ENCODE measurements at places on chromosomes 5 and 9.
A peak's percentile ranks its signal among the peaks of the same experiment; 100 is the strongest.

DNA sequence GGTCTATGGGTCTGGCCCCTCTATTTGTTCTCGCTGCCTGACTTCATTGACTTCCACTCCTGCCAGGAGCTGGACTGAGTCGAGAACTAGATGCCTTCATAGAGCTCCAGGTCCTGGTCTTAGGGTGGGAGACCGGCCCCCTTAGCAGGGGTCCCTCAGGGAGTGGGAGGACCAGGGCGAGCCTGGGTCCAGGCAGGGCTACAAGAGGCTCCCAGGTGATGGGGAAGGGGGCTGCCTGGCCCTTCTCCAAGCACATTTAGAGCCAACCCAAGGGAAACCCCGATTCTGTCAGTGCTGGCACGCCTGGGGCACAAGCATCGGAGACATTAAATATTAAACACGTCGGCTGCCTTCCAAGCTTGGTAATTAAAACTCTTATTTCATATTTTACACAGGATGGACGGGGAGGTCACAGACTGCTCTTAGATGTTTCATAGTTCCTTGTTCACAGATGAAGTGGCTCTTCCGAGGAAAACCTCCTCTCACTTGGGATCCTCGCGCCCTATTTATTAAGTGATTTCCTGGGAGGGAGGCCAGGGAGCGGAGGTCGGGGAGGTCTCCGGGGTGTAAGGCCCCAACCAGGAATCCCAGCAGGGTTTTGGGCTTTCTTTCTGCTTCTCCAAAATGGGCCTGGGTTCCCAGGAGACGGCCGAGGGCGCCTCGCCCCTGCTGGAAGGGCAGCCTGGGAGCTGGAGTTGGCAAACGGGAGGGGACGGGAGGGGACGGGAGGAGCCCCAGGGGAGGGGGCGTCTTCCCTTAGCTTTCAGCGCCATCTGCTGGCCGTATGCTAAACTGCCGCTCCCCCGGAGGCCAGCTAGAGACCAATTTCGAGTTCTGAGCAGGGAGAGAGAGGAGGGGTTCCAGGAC lies 23.4 kb upstream of the ZBTB43 start:
- DNase-seq = peak; percentile 54

GRCh38 chr5:85998656-85999055 lies 619.1 kb upstream of the COX7C start:
- DNase-seq = no peak

- DNase-seq = no peak
Measured at GRCh38 chr5:143471666-143472464, 68.4 kb upstream of the NR3C1 start.

DNA sequence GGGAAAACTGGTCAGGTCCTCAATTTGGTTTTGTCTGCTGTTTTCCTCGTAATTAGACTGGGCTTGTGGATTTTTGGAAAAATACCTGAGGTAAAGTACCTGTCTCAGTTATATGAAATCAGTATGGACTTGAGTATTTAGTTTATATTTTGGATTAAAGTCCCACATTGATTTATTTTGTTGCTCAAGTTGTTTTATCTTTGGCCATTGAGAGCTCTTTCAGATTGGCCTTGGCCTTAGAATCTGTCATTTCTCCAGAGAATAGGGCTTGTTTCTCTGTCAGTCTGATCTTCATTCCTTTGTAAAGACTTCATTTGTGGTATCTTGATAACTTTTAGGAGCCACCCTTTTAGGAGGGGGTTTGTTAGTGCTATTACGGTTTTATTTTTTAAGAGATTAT lies 21.2 kb downstream of the UBAP1 start:
- no peak for DNase-seq

GRCh38 chr5:78843436-78843835 lies 141.7 kb downstream of the ARSB start:
- DNase-seq = no peak

- no peak for DNase-seq
Measured at GRCh38 chr5:74401946-74402320, 238.6 kb downstream of the ENC1 start.

- no peak for DNase-seq
Measured at GRCh38 chr5:173718469-173718868, 102.0 kb upstream of the BOD1 start.

DNA sequence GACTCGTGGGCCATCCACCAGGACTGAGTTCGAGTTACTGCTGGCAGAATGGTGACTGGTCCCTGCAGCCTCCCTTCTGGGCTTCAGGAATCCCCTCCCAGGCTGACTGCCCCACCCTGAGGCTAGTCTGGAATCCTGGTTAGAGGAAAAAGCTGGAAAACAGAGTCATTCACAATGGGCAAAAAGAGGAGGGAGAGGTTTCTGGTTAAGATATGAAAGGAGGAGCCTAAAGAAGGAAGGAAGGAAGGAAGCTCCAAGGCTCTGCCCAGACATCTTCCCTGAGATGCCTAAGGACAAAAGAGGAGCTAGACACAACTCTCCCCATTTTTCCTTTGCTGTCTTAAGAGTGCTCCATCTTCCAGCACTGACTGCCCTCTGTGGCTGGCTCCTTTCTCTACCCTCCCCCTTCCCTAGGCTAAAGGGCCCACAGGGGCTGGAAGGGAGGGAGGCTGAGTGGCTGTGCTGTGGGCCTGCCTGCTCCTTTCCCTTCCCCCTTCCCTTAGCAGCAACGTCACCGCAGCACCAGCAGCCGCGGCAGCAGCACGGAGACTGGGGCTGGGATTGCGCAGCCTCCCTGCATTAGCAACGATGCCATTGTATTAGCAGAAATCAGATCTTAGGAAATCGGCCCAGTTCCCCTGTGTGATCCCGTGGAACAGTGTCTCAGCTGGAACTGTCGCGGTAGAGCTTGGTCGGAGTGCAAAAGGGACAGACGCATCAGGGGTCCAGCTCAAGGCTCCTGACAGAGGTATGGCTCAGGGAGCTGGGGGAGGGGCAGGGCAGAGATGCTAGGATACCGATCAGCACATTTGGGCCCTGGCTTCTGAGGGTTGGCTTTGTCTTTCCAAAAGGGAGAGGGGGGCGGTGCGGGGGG lies 48.7 kb downstream of the RUSC2 start:
- no peak for DNase-seq

DNA sequence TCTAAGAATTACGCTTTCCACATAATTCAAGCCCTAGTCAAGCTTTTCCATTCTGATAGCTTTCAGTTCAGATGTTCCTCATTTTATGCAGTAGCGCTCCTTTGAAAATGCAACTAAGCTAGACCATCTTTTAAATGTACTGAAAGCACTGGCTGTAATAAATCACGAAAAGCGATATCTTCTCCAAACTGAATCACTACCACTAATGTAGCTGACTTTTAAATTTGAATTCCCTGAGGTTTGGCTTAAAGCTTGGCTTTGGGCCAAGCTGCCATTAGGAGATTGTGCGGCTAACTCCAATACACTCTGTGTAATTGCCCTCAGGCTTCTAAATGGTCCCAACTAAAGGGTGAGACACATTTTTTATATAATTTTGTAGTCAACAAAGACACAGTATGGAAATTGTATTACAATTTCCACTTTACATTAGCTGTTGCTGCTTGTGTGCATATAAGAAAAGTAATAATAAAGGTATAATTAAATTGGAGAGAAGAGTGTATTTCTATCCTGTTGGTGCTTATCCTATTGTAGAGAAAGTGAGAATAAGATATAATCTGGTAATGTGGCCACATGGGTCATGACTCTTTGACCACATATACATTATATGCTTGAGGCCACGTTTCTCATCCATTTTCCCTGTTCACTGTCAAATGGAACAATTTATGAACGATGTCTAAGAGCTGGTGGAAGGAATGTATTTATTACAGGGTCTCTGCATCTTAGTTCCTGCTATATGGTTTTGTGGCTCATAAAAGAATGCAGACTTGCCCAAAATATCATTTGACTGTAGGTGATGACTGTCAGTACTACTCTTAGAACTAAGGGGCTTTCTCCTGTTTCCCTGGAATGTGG lies 118.7 kb upstream of the TAF11L2 start:
- no peak for DNase-seq

DNA sequence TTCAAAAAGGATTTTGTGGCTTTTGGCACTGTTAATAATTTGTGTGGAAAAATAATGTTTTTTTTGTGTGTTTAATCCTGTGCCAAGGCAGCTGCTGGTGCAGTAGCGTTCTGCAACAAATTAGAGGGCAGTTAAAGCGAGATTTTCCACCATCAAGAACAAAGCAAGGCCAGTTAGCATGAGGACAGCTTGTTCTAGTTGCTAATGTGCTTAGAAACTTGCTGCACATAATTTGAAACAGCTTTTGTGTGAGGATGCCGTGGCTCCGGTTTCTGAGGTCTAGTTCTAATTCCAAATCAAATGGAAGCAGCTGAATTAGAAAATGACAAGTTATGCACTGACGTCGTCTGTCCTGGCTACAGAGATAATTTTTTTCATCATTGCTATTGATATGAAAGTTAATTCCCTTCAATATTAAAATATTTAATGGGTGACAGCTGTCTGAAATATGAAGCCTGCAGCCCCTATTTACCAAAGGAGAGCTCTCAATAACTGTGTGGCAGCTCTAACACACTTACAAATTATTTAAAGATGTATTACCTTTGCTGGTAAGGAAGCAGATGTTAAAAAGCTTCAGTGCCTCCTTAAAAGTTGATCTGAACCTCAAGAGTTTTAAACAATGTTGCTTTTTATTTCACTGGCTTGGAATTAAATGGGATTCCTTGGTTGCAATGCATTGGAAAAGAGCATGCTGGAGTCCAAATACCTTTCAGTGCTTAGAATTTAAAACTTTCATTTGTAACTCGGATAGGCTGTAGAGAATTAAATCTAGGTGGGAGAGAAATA lies 128.6 kb downstream of the SPATA31D1 start:
- no peak for DNase-seq

DNA sequence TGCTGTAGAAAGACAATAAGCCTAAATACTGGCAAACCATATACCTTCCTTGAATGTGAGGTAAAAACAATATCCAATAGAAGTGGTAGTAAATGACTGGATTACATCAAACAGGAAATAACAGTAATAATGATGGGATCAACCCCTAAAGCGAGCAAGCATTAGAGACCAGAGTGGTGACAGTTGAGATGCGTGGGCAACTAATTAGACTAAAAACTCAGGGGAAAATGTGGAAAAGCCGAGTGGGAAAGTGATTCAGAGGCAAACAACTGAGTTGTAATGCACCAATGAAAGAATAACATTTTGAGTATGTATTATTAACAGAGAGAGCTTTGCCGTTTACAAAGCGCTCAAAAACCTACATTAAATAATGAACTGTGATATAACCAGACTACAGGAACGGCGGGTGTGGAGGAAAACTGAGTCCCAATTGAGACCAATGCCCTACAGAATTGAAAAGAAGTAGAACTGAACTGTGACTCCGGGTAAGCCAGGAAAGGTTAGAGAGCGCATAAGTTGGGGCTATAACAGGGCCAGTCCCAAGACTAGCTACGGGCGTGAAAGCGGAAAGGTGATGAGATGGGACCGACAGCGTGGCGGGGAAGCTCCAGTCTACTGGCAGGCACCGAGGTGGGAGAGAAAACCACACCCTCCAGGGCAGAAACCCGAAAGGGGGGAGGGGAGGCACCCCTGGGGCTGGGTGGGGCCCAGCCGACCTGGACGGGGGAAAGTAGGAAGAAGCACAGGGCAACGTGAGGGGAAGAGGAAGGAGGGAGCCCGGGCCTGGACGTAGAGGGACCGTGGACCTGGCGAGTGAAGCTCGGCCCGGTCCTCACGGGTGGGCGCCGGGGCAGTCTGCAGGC lies 592 bp downstream of the UBAP2 start:
- peak; percentile 82 for DNase-seq

- DNase-seq = no peak
Measured at GRCh38 chr9:14136646-14137370, 177.1 kb downstream of the NFIB start.

DNA sequence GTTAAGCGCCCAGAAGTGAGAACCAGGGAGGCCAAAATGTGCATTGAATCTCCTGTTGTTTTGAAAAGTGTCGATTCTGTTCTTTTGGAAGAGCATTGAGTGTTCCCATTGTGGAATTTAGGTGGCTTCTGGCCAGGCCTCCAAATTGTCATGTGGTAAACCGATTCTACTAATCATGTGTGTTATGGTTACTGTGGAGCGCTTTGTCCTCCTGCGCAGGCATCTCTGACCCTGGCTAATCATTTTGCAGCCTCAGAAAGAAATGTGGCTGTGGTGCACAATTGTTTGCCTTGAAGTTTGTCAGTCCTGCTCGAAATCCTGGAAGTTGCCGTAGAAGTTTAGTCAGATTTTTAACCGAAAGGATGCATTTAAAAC lies 121.3 kb downstream of the RASGRF2 start:
- no peak for DNase-seq

DNA sequence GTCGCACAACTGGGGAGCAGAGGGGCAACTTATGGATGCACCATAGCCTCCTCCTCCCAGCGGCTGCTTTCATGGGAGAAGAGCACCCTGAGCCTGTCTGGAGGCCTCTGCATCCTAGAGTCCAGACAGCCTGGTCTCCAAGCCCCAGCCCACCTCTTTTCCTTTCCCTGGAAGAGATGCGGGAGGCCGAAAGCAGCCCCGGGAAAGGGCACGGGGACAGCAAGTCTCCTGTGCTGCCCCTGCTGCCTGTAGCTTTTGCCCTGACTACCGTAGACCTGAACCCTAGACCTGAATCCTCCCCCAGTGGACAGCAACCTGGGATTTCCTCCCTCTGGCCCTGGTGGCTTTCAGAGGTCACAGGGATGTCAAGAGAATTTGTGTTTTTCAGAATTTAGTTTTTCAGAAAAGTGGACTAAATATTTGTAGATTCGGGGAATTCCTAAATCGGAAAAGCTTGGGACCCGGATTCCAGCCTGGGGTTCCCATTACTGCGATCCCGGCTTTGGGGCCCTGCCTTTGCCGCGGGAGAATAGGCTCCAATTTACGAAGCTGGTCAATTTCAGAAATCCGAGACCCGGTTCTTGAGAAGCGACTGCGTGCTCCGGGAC lies 4.3 kb upstream of the PITX1 start:
- DNase-seq = no peak

GRCh38 chr5:164119806-164120447 lies 614.5 kb downstream of the MAT2B start:
- no peak for DNase-seq

- peak; percentile 65 for DNase-seq
Measured at GRCh38 chr9:86353655-86354010, 577 bp downstream of the TUT7 start.

- DNase-seq = no peak
Measured at GRCh38 chr5:6395621-6396020, 17.3 kb upstream of the MED10 start.

- DNase-seq = peak; percentile 29
Measured at GRCh38 chr5:95081500-95081960, 203.4 kb downstream of the MCTP1 start.

- no peak for DNase-seq
Measured at GRCh38 chr9:130918101-130918825, 20.8 kb downstream of the FIBCD1 start.

- DNase-seq = no peak
Measured at GRCh38 chr5:67725604-67726003, 490.0 kb upstream of the PIK3R1 start.

- DNase-seq = no peak
Measured at GRCh38 chr9:136625101-136626065, 37.3 kb upstream of the EGFL7 start.

DNA sequence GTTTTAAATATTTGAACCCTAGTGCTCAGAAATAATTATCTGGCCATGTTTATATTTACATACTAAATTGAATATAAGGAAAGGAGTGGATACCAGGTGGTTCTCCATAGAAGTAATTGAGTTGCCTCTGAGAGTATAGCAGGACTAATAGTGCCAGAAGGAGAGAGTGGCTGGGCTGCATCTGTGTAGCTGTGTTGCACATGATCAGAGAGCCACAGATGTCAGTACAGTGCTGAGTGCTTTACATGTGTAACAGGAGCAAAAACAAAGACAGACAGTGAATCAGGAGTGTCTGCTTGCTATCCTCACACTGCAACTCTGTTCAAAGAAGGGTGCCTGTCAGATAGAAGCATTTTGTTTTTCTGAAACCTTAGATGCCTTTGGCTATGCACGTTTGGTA lies 353.9 kb upstream of the PAPPA start:
- no peak for DNase-seq

All from erythroblast (primary cell).